ENCODE measurements at places on chromosomes 4 and X.

DNA sequence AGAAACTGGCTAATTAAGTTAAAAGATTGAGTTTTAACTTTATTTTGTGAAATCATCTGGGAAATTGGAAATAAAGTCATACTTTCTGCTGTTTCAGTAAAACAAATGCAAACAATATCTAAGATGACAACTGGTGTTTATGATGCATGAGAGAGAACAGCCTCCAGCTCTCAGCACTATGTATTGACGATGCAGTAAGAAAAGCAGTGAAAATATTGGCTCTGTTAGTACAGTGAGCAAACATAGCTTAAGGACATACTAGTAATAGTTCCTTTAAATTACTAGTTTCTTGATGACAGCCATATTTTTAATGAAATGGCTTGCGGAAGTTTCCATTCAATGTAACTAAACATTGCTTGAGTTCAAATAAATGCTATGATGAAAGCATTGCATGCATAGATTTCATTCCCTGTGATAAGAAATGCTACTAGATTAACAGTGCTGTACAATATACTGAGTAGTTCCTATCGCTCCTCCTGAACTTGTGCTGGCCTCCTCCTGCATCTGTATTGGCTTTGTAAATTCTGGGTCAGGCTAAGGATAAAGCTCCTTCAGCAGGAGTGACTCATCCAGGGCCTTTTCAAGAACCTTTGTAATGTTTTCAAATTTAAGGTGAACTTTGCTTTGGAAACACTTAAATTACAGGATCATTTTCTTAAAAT lies 11.6 kb downstream of the ARHGAP24 start:
- peak; percentile 84 for DNase-seq

DNA sequence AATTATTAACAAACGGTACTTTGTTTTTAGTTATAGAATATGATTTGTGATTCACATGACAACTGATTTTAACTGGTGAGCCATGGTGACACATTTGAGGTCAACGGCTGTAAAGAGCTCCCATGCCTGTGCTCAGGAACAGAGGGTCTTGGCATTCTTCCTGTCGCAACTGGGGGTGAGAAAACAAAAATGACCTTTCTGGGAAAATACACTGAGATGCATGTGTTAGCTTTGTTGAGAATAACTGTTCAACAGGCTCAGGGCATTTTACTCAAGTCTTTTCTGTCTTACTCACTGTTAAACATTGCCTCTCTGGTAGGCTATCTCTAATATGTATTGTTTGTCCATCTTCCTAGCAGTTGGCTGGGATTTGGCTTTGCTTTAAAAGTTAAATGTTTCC lies 57.1 kb upstream of the HPGD start:
- no peak for DNase-seq

- no peak for DNase-seq
Measured at GRCh38 chr4:5203309-5203992, 152.2 kb downstream of the STK32B start.

- no peak for DNase-seq
Measured at GRCh38 chr4:175091649-175092048, 173.5 kb downstream of the ADAM29 start.

- no peak for DNase-seq
Measured at GRCh38 chr4:110683601-110684000, 60.7 kb upstream of the PITX2 start.

- peak; percentile 42 for DNase-seq
Measured at GRCh38 chr4:165355900-165356300, 22.9 kb upstream of the CPE start.

DNA sequence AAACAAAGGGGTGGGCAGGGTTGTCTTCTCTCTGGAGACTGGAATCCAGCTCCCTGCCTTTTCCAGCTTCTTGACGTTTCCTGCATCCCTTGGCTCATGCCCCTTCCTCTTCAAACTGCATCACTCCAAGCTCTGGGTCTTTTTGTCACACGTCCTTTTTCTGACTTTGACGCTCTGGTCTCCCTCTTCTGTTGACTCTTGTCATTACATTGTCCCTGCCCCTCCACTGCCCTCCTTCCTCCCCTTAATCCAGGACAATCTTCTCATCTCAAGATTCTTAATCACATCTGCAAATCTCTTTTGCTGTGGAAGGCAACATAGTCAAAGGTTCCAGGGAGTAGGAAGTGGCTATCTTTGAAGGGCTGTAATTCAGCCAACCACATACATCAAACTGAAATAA lies 178.3 kb downstream of the TMA16 start:
- no peak for DNase-seq

- DNase-seq = no peak
Measured at GRCh38 chr4:20944961-20945360, 244.7 kb downstream of the PACRGL start.

- DNase-seq = no peak
Measured at GRCh38 chrX:65707151-65707550, 39.7 kb downstream of the MSN start.

GRCh38 chr4:177251237-177251636 lies 58.4 kb upstream of the NEIL3 start:
- no peak for DNase-seq

DNA sequence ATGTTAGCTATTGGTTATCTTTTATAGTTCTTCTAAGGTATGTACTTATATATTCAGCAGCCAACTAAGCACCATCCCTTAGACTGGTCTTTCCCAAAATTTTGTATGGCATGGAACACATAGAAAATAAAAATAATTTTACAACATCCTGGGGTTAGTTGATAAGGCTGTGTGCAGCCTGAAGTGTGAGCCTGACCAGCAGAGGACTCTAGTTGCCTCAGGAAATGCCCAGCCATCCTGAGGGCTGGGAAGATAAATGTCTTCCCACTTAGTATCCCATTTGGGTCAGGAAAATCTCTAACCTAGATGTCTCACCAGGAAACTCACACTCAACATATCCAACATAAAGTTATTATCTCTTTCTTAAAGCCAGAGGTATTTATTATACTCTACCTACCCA lies 251.4 kb upstream of the POF1B start:
- DNase-seq = no peak

DNA sequence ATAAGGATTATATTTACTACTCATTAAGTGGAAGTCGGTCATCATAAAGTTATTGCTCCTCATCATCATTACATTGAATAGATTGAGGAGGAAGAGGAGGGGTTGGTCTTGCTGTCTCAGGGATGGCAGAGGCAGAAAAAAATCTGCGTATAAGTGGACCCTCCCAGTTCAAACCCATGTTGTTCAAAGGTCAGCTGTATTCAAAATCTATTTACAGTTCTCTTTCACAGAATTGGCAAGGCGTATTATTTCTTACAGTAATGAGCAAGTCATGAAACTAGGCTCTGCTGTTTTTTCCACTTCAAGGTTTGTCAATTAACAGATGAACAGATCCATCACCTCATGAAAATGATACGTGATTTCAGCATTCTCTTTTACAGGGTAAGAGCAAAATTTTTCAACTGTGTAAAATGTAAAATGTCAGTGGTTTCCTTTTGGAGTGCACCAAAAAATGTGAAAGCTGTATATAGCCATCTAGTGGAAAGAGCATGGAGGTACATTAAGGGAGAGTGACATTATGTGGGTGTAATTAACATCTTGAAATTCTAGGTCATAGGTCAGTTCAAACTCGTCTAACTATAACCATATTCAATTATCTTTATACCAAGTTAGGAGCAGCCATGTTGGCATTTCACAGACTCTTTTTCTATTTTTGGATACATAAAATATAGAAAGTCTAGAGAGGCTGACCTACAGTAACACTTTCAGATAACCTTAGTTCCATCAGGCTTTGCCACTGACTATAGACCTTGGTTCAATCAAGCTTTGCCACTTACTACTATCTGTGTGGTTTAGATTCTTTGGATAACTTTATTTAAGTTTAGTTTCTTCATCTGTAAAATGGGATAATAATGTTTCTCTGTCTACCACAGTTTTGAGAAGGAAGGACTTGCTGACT lies 30.1 kb downstream of the NEIL3 start:
- DNase-seq = peak; percentile 44

DNA sequence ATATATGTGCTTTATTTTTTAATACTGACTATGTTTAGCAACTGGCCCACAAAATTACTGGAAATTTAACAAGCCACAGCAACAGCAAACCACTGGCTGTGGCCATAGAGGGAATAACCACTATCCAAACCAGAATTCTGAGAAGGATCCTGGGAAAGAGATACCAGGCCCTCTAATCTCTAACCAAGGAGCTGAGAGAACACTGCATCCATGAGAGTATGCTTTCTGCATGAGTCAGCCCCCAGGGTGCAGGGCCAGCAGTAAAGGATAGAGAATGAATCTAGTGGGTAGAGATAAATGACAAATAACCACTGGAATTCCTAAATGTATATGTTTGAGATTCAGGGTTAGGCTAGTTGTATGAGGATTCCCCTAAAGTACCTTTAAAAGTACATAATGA lies 221.8 kb downstream of the KIT start:
- DNase-seq = peak; percentile 80

DNA sequence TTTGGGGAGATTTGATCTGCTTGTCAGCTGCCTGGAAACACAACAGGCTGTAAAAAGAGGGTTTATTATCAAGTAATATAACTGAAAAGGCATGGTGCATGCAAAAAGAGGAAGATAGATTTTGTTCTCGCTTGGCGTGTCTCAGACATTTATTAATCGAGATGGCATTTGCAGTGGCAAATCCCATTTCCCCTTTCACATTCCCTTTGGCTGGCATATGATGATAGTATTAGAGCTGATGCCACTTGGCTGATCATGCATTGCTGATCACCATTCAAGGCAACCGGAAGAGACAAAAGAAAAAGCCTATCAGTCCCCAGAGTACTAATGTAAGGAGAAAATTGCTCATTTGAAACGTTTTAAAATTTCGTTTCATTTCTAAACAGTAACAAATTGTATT lies 101.8 kb downstream of the ZIC3 start:
- no peak for DNase-seq

DNA sequence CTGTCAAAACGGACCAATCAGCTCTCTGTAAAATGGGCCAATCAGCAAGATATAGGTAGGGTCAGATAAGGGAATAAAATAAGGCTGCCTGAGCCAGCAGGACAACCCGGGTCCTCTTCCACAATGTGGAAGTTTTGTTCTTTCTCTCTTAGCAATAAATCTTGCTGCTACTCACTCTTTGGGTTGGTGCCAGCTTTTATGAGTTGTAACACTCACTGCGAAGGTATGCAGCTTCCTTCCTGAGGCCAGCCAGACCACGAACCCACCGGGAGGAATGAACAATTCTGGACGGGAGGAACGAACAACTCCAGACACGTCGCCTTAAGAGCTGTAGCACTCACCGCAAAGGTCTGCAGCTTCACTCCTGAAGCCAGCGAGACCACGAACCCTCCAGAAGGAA lies 287.8 kb downstream of the RAPGEF2 start:
- peak; percentile 78 for DNase-seq

DNA sequence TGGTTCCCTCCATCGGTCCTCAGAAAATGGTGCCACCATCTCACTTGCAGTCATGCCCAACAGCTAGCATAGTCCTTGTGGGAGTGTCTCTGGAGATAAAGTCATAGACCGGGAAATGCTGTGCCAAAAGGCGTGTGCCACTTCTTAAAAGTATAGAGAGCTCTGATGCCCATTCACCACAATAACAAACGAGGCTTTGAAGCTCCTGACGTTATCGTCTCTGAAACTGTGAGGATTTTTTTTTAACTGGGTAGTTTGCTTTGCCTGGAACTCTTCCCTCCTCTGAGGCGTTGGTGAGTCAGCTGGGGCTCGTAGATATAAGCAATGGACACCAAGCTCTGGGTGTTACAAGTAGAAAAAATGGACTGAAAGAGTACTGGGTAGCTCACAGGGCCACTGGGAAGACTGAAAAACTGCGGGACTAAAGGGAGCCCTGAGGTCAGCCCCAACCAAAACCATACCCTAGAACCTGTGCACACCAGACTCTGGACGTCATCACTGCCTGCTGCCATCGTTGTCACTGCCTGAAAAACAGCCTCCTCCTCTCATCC lies 89.4 kb upstream of the TRIM2 start:
- DNase-seq = no peak

- DNase-seq = no peak
Measured at GRCh38 chr4:39961311-39961877, 16.3 kb downstream of the PDS5A start.

GRCh38 chrX:116111934-116112595 lies 58.5 kb upstream of the AGTR2 start:
- DNase-seq = no peak

- no peak for DNase-seq
Measured at GRCh38 chr4:17859793-17860406, 49.1 kb downstream of the NCAPG start.

DNA sequence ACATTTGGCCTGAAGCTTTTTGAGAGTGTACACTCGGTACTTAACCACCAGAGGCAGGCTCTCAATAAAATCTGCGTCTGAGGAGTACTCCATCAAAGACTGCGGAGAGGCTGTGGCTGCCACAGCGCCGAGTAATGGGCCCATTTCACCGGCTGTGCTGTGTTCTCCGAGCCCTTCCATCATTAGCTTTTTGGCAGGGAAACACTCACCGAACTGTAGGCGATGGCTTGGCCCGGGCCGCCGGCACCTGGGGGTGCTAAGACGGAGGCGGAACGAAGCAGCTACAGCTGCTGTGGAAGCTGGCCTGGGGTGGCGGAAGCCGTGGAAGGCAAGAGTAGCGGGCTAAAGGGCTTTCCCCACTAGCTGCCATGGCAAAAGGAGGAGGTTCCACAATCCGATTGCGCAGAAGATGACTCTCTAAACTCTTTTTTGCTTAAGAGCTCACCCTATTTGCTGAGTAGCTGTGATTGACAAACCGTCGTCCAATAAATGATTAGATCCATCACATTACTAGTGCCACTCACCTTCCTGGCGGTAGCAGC lies 48.5 kb upstream of the PABPC1L2A start:
- DNase-seq = peak; percentile 5

- DNase-seq = peak; percentile 22
Measured at GRCh38 chrX:150692831-150693724, at the start of gene MTMR1. TSS of gene MTMR1 (plus strand) at chrX:150693396. CDS start at chrX:150693531, 135 bp downstream.

- no peak for DNase-seq
Measured at GRCh38 chr4:123830930-123831329, 434.3 kb downstream of the SPRY1 start.

- no peak for DNase-seq
Measured at GRCh38 chr4:141220271-141220670, 424 bp upstream of the ZNF330 start.
